ENCODE measurements at places on chromosomes 12 and 14.

GRCh38 chr12:25249931-25250738 is 594 bp downstream of the KRAS start:
- DNase-seq, result peak; percentile 58

DNA sequence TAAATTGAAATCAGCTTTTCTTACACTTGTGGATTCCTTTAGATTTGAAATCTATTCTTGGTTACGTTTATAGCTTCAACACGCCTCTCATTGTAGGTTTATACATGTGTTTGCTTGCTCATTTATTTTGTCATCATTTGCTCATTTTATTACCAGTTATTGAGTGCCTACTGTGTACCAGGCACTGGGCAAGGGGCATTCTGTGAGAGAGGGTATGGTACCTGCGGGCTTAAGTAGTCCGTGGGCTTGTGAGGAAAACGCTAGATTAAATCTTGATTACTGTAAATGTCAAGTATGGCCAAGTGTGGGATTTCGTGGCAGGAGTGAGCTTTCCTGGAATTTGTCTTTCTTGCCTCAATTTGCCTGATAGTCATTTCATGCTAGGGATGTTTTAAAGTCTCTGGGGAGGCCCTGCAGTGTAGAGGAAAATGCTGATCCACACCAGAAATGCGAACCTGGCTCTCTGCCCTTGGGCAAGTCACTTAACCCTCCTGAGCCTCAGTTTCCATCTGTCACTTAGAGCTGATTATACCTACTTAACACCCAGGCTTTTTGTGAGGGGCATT is 92.7 kb downstream of the CACNA1C start:
- DNase-seq, result no peak

DNA sequence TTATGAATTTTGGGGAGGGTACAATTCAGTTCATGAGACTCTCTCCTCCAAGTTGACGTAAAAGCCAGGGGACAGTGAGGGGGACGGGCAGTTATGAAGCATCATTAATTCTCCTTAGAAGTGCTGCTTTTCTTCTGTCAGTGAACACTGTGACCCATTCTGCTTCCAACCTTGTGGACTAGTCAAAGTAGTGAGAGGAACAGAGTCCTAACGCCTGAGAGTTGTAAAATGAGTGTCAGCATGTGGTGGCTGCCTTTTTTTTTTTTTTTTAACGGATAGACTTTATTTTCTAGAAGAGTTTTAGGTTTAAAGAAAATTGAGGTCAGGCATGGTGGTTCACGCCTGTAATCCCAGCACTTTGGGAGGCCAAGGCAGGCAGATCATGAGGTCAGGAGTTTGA is 15.5 kb downstream of the RESF1 start:
- DNase-seq, result no peak

GRCh38 chr12:53644133-53644532 is 18.0 kb upstream of the ATF7 start:
- DNase-seq, result no peak

- no peak for DNase-seq
Observed at GRCh38 chr12:53102883-53103807, at the start of gene SOAT2. Gene SOAT2 (plus strand): TSS chr12:53103486. CDS start chr12:53103578, 92 bp downstream.

DNA sequence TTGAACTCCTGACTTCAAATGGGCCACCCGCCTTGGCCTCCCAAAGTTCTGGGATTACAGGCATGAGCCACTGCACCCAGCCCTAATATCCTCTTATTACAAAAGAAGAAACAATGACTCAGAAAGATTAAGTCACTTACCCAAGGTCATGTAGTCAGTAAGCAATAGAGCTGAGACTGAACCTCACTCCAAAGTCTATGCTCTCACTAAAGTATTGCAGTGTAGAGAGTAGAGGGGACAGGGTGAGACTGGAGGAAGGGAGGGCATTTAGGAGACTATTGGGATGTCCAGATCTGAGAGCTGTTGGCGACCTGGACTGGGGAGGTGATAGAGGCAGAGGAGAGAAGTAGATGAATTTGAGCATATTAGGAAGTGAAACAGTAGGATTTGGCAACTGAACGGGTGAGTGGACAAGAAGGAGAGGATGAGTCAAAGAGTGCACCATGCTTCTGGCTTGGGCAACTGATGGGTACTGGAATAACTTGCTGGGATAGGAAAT is 11.8 kb downstream of the P2RX7 start:
- DNase-seq, result no peak

DNA sequence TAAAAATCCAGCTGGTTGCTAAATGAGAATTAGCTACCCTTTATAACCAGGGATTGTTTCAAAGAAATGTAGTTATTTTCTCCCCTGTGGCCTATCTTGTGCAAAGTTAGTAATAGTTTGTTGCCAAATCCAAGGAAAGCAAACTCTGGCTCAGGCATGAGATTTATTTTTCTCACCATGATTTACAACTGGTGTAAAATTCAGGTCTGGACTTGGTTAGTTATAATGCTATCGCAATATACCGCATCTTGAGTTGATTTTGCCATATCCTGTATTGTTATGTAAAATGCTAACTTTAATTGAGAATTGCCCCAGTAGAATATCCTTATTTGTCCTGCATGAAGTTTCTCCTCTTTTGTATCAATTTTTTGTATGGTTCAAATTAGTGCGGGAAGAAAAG is 135.5 kb downstream of the CRADD start:
- DNase-seq, result no peak

DNA sequence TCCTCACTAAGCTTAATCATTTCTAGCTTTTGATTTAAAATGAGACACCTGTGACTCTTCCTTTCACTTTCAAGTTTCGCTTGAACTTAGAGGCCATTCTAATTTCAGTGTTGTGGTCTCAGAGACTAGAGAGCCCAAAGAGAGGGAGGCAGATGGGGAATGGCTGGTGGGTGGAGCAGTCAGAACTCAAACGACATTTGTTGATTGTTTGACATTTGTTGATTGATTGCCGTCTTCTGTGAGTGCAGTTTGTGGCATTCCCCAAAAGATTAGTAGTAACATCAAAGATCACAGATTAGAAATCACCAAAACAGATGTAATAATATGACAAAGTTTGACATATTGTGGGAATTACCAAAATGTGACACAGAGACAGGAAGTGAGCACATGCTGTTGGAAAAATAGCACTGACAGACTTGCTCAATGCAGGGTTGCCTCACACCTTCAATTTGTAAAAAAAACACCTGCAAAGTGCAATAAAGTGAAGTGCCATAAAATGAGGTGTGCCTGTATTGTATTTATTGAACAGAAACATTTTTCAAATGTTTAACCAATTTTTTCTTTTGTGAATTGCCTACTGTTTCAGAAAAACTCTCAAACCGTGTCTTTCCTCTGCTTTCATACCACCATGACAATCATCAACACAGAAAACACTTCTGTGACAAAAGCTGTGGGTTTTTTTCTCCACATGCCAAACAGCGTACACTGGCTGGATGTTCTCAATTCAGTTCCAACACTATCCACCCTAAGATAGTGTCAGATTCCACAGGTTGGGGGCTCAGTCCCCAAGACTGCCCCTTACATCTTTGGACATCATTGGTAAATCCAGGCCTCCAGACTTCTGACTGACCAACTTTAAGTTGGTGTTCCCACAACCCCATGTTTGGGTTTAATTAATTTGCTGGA is 376.3 kb upstream of the RGS6 start:
- no peak for DNase-seq

DNA sequence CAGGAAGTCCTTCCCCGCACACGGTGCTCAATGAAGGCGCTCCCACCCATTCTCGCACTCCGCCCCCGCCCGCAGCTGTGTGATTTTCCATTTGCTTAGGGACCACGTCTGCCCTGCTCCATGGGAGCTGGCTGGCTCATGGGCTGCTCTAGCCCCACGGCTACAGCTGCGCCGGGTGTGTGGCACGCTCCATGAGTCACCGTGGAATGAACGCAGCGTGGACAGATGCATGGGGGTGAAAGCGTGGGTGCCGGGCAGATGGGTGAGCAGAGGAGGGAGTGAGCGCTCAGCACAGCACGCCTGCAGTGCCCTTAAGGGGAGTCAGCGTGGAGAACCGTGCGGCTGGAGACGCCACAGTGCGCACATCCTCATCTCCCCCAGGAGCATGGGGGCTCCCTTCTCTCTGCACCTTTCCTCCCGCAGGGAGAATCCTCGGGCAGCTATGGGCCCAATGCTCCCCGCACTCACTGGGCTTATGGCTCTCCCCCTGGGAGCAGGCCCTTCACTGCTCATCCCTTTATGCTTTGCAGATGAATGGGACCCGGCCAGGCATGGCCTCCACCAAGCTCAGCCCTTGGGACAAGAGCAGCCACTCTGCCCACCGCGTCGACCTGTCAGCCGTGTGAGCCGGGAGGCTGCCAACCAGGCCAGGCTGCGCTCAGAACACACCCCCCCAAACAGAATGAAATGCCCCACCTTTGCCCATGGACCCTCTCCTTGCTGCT is 185.1 kb downstream of the ADGRD1 start:
- no peak for DNase-seq

- DNase-seq, result no peak
Observed at GRCh38 chr14:68168460-68169109, 349.0 kb downstream of the RAD51B start.

DNA sequence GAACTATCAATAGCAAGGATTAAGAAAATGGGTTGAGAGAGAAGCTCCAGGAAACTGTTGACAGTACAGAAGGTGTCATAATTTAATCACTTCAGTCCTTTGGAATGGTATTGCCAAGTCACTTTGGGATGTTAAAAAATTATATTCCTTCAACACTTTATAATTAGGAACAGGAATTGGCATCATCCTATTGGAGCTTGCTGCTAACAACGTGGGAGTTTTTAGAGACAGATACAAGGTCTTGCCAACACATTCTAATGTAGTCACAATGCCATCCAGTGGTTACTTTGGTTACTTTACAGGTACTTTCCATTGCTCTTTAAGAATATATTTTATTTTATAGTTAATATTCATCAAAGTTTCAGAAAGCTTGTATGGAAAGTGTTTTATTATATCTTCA is 310.1 kb downstream of the SYT1 start:
- DNase-seq, result no peak

DNA sequence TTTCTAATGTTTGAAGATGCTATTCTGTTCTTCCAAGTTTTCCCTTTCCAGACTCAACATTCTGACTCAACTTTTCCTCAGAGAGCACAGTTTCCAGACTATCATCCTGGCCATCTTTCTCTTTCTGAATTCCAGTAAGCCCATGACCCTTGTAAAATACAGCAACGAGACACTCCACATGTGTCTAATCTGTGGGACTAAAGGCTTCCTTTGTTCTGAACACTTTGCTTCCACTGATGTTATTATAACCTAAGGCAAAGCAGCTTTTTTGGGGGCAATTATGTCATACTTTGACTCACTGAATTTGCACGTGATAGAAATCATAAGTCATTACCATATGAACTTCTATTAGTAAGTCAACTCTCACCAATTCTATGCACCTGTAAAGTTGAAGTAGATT is 6.3 kb upstream of the ART4 start:
- no peak for DNase-seq

DNA sequence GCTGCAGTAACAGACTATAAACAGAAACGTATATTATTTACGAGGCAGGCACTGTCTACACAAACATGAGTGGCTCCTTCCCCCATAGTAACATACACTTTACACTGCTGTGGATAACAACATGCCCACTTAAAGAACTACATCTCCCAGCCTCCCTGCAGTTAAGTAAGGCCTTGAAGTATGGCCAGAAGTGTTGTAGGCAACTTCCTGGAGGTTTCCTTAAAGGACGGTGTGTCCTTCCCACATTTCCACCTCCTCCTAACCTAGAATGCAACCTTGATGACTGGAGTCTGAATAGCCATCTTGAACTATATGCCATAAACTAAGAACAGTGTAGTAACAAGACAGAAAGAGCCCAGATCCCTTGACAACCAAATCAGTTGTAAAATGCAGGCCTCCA is 20.3 kb downstream of the MED13L start:
- no peak for DNase-seq

- no peak for DNase-seq
Observed at GRCh38 chr12:87310126-87310525, 719.1 kb downstream of the C12orf50 start.

- DNase-seq, result peak; percentile 43
Observed at GRCh38 chr14:99540196-99541032, 59.2 kb downstream of the CCNK start.

DNA sequence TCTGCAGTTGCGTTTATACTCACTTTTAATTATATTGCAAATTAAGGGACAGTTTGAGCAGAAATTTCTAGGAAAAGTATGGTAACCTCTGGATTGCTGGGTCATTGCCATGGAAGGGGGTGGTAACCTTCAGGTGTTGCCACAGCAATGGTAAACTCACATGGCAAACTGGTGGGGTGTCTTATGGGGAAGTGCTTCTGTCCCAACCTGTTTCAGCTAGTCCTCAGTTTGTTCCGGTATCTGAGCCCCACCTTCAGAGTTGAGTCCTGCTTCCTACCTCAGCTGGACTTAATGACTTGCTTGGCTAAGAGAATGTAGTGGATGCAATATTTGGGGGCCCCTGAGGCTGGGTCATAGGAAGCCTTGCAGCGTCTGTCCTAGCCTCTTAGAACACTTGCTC is 7.3 kb upstream of the CLMN start:
- DNase-seq, result no peak

GRCh38 chr14:51400139-51400538 is 160.1 kb downstream of the TMX1 start:
- DNase-seq, result no peak

DNA sequence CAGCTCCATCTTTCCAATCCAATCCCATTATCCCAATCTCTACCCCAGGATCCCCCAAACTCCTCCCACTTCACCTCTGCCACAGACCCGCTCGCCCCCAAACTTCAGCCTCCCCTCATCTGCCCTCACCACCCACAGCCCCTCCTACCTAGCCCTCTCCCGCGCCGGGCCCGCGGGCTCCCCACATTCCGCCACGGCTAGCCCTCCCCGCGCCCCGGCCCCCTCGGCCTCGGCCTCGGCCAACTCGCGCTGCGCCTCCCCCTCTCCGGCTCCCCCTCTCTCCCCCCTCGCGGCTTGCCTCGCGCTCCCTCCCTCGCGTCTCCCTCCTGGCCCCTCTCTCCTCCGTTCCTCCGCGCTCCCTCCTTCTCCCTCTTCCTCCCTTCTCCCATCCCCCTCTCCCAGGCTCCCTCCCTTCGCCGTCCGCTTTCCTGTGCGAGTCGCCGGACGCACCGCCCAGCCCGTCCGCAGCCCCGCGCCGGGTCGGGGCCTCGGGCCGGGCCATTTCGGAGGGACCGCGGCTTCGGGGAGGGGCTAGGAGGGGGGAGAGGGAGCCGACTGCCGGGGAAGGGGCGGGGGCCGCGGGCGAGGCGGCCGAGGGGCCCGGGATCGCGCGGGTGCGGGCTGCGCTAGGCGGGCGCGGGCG is at the start of gene ATN1:
Gene ATN1 (plus strand): TSS at position 581 of the 643 bp plus-strand sequence. CDS start 6,043 bp downstream, outside the sequence.
- peak; percentile 69 for DNase-seq

DNA sequence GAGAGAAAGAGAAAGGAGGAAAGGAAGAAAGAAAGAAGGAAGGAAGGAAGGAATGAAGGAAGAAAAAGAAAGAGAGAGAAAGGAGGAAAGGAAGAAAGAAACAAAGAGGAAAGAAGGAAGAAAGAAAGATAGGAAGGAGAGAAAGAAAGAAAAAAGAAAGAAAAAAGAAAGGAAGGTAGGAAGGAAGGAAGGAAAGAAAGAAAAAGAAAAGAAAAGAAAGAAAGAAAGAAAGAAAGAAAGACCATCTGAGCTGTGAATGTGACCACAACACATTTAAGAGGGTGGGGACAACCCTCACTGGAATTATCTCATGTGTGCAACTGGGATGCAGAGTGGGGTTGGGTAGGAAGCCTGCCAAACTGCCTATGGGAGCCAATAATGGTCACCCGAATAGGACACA is 36.0 kb upstream of the BATF start:
- DNase-seq, result no peak

- no peak for DNase-seq
Observed at GRCh38 chr12:1820191-1820895, at the start of gene LRTM2. Gene LRTM2 (plus strand): TSS chr12:1820565. CDS start chr12:1828149, 7,584 bp downstream.

All from ELF-1 (cell line).